ENCODE measurements at places on chromosomes 2 and 18.

DNA sequence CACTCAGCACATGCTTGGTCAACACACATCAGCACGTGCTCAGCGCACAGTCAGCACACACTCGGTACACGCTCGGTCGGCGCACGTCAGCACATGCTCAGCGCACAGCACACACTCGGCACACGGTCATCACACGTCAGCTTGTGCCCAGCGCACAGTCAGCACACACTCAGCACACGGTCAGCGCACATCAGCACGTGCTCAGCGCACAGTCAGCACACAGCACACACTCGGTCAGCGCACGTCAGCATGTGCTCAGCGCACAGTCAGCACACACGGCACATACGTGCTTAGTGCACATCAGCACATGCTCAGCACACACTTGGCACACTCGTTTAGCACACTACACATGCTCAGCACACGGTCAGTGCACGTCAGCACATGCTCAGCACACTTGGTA, 49.7 kb upstream of the NFATC1 start:
- no peak for DNase-seq

DNA sequence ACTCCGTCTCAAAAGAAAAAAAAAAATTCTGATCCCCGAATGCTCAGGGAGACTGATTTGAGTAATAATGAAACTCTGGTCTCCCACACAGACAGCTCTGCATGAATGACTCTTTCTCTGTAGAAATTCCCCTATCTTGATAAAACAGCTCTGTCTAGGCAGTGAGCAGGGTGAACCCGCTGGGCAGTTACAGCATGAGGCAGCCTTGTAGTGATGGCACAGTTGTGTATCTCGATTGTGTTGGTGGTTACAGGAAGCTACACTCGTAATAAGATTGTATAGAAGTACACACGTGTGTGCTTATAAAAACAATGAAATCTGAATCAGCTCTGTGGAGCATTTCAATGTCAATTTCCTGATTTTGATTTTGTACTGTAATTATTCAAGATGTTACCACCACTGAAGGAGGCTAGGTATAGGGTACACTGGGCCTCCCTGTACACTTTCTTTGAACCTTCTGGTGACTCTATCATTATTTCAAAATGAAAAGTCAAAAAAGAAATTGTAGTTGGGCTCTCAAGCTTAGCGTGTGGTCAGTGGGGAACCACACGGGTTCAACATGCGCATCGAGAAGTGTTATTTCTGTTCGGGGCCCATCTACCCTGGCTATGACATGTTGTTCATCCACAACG, 34.9 kb upstream of the ATP8B1 start:
- no peak for DNase-seq

GRCh38 chr2:11944311-11944710, 197.9 kb downstream of the LPIN1 start:
- no peak for DNase-seq

GRCh38 chr2:127643439-127644065, 2.4 kb upstream of the GPR17 start:
- DNase-seq: no peak

- DNase-seq: no peak
Measured at GRCh38 chr18:10965119-10965518, 184.2 kb downstream of the PIEZO2 start.

DNA sequence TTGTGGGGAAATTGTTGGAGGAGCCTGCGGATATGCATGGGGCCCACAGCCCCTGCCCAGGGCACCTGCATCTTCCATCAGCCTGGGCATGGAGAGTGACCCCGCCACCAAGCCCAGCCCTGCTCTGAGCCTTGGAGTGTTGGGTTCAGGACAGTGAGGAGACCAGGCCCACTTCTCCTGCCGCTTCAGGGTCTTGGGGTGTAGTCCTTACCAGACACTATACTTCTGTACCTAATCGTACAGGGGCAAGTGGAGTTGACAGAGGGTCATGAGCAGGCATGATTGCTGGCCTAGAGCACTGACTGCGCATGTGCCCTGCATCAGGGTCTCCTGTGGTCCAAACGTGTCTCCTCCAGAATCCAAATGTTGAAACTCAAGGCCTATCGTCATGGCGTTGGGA, 108.9 kb upstream of the ZNF236 start:
- DNase-seq: no peak

GRCh38 chr2:86274265-86274917, 63.0 kb downstream of the REEP1 start:
- no peak for DNase-seq

DNA sequence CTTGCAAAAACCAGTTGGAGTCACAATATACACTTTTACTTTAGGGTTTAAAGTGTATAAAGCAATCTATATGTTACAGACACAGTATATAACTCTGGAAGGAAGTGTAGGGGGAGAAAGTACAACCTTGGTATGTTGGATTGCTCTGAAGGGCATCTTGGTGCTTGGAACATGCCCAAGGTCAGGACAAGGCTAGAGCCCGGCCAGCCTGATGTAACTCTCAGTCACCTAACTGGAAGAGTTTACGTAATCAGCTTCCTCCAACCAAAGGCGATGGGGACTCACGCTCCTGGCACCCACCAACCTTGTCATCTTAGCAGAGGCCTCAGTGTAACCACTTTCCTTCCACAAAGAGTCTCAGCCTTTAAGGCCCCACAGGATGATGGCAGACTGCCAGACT, 181.1 kb upstream of the ACAA2 start:
- DNase-seq: no peak

DNA sequence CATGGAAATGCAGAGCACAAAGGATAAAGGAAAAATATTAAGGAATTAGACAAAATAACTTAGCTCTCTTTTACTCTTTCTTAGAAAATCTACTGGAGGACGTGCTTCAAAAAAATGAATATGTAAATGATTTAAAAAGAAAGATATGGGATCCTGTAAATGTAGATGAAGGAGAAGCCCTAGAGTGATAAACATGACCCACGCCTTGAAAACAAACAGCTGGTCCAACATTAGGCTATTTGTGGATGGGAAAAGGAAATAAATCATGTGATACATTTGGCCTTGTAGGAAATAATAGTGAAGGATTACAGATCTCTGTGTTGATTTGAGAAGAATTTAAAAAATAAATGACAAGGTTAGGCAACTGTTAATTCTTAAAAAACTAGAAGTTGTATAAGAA, 492.1 kb upstream of the SLC39A10 start:
- DNase-seq: no peak

DNA sequence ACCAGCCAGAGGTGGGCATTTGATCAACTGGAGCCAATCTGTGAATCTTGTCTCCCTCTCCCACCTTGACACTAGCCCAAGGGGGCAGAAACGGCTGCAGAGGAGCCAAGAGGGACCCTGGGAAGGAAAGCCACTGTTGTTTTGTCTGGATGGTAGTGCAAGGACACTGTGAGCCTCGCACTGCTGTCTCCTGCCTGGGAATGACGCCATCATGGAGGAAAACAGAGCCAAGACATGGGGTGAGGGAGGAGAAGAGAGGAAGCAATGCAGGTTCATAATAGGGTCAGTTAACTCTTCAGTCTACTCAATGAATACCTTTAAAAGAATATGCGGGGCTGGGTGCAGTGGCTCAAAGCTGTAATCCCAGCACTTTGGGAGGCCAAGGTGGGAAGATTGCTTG, 231.1 kb upstream of the AGAP1 start:
- no peak for DNase-seq

- no peak for DNase-seq
Measured at GRCh38 chr2:237798236-237799059, at the start of gene RBM44. Gene RBM44 (plus strand): TSS chr2:237798779. CDS start chr2:237813610, 14,831 bp downstream.

- no peak for DNase-seq
Measured at GRCh38 chr2:168431301-168432024, 24.6 kb upstream of the CERS6 start.

GRCh38 chr18:58578835-58579560, 49.9 kb downstream of the ALPK2 start:
- no peak for DNase-seq
